Epithelial cell of prostate (primary cell): ENCODE measurements at places on chromosomes 2 and 18.

GRCh38 chr2:241156971-241157441 is 6.7 kb downstream of the PPP1R7 start:
- no peak for DNase-seq

GRCh38 chr2:186189816-186190215 is 296.2 kb upstream of the ZC3H15 start:
- no peak for DNase-seq

DNA sequence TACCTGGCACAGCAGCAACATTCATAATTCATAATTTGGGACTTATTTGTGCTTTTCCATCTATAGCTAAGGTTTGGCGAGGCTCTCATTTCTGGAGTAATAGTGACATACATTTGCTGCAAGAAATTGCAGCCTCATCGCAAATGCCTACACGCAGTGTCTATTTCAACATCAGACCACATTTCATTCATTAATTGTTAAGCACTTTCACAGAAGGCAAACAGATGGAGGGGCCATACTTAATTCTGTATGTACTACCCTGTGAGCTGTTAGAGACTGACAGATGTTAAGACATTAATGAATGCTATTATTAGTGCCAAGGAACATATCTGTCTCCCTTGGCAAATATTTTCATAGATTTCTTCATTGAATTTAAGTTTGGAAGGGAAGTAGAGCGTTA is 125.7 kb downstream of the UXS1 start:
- DNase-seq, result no peak

DNA sequence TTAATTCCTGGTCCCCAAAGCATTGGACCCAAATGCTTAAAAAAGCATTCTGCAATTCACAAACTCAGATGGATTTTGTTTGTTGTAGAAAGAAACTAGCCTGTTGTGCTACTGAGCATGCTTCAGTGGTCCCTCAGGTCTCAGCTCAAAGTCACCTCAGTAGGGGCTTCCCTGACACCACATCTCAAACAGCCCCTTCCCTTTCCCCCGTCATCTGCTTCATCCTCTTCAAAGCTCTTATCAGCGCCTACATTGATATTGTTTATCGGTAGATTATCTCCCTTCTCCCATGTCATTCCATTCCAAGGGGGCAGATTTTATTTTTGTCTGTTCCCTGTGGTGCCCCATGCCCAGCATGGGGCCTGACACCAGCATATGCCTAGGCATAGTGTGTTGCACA is 172.9 kb downstream of the CELF4 start:
- no peak for DNase-seq

GRCh38 chr2:10901160-10901939 is 10.4 kb upstream of the KCNF1 start:
- DNase-seq, result peak; percentile 31
